OCI-LY7 (cell line): ENCODE measurements at places on chromosomes 5 and 9. TPM values are rescaled to one million over a fixed set of nuclear protein-coding genes. Genes with fewer than 3 reads are reported as not detected.

REEP2 gene
- total RNA-seq: 5.1 and 6.5 TPM in 2 replicates

ARAP3 gene
- not detected in 2 replicates for total RNA-seq

HEMGN gene
- 3.3 and 3.8 TPM in 2 replicates for total RNA-seq

SPATA6L gene
- total RNA-seq: 0.49 and 2.3 TPM in 2 replicates

BTNL8 gene
- not detected in 2 replicates for total RNA-seq

TTC1 gene
- total RNA-seq: 35.1 TPM in 2 replicates

MFAP3 gene
- 24.4 and 27.7 TPM in 2 replicates for total RNA-seq

PROB1 gene
- 4.6 and 5.9 TPM in 2 replicates for total RNA-seq

MLANA gene
- total RNA-seq: not detected in 2 replicates
